ENCODE measurements at places on chromosomes 7 and 10.
A peak's percentile ranks its signal among the peaks of the same experiment; 100 is the strongest.

DNA sequence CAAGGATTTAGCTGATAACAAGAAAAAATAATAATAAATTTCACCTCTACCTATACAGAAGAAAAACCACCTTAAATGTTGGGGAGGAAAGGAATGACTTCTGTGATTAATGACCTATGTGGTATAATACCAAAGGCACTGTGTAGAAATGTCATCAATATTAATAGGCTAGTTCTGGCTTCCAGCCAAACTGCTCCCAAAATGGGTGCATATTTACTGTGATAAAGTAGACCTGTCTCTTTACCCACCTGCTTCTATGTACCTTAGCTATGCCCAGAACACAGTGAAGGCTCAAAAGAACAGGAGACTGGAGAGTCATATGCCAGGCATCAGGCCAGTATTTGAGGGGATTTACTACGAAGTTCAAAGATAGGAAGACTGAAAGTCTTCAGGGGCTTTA is 76.0 kb downstream of the ATE1 start:
- DNase-seq: no peak

- DNase-seq: peak; percentile 64
These were observed 7.5 kb upstream of the LRRN3 start for GRCh38 chr7:111083413-111083812.

DNA sequence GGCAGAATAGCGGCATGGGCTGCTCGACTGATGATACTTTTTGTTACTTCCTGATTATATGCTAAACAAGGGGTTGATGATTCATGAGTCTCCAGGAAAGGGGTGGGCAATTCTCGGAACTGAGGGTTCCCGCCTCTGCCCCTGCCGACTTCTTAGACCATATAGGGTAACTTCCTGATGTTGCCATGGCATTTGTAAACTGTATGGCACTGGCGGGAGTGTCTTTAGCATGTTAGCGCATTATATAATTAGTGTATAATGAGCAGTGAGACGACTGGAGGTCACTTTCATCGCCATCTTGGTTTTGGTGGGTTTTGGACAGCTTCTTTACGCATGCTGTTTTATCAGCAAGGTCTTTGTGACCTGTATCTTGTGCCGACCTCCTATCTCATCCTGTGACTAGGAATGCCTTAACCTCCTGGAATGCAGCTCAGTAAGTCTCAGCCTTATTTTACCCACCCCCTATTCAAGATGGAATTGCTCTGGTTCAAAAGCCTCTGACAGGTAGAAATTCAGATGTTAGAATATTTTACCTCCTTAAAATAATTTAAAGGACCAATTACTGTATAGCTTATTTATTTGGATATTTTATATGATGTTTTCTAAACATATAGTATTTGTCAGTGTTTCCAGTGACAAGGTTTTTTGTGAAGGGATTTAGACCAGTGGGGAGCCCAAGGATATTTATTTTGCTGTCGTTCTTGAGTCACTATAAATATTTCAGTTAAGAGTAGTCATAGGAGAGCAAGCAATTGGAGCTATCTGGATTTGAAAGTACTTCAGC is 90.1 kb upstream of the PIK3CG start:
- DNase-seq: no peak

GRCh38 chr10:98331885-98332284 is 63.9 kb upstream of the LOXL4 start:
- no peak for DNase-seq

- no peak for DNase-seq
These were observed 16.9 kb upstream of the NKX6-2 start for GRCh38 chr10:132802694-132803320.

DNA sequence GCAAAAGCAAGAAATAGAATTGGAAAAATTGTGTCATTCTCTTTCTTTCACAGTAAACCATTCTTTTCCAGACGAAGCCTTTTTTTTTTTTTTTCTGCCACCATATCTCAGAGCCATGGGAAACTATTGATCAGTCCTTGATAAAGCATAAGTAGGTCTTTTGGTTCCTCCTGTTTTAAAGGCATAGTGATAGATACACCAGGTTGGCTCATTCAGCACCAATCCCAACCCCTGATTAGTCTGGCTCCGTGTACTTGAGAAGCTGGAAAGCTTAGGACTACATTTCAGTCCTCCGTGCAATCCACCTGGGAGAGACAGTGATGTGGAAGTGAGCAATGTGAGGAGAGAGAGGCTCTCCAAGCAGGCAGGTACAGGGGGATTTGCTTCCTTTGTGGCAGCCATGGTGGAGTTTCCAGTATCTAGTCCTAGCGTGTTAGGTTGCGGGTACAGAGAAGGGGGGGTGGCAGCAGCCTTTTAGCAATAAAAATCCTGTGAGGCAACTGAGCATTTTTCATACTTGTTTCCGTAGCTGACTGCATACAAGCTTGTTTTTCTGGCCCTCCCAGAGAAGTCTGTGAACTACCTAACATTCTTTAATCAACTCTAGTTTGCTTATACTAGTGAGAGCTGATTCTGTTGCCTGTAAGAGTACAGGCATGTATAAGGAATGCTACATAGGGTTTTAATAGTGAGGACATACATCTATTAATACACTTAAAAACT is 127.4 kb upstream of the CTTNBP2 start:
- no peak for DNase-seq

DNA sequence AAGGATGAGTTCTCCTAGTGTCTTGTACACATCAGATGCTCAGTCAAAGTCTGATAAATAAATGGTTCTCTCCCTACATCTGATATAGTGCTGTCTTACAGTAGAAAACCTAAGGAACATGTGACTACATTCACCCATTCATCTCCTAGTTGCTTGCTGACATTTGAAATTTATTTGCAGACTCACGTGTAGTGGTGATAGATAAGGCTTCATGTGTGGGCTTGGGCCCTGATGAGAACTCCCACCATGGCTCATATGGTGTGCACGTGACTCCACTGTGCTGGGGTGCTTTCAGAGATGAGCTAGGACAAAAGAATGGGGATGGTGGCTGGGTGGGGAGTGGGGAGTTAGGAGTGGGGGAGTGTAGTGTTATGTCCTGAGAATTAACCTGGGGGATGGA is 287.3 kb downstream of the RPS24 start:
- no peak for DNase-seq

DNA sequence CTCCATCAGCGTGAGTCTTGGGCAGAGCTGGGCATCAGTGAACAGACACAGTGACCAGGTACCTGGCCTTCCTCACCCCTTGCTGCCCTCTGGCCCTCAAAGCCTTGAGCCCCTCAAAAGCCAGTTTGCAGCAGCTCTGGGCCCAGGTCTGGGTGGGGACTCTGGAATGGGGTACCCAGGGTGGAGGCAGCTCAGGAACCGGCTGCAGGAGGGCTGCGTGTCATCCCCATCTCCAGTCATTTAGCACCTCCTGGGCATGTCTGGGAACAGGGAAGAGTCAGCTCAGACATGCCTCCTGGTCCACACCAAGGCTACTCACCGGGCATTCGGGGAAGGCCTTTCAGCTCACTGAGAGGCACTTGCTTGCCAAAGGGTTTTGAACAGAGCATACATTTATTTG is 503.3 kb downstream of the TCERG1L start:
- DNase-seq: no peak

GRCh38 chr7:155495440-155496248 is 37.7 kb downstream of the EN2 start:
- DNase-seq: no peak

DNA sequence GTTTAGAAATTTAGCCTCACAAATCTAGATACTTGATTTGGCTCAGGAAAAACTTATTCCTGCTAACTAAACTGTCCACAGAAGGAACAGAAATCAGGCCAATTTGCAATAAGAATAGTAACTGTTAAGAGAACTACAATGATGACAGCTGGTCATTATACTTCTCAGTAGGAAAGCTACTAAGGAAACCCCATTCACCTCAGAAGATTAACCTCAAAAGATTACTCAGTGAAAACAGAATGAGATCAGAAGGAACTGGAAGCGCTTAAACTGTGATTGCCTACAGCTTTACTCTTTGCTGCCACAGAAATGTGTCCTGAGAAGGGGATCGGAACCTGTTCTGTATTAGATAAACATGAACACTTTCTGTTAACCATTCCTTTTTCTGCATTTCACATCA is 24.3 kb upstream of the DNAJB12 start:
- DNase-seq: no peak

Measured in AG09309 (cell line).